ENCODE measurements at places on chromosomes 11 and 22.

GRCh38 chr11:7642747-7643146 lies 30.6 kb downstream of the CYB5R2 start:
- no peak for DNase-seq

DNA sequence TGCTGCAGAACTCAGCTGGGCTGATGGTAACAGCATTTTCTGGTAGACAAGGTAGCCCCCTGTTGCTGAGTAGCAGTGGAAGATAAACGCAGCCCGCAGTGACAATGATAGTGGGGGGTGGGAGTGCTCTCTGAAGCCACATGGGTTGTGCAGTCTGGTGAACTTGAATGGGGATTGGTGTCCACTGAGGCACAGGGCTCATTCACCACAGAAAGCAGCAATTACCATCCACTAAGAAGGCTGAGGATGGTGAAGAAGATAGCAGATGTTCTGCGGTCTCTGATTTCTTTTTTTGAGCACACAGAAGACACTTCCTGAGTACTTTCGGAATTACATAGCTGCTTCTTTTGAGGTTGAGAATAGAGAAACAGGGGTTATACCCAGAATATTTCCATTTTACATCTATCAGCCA lies 150.3 kb downstream of the LRRC4C start:
- no peak for DNase-seq

DNA sequence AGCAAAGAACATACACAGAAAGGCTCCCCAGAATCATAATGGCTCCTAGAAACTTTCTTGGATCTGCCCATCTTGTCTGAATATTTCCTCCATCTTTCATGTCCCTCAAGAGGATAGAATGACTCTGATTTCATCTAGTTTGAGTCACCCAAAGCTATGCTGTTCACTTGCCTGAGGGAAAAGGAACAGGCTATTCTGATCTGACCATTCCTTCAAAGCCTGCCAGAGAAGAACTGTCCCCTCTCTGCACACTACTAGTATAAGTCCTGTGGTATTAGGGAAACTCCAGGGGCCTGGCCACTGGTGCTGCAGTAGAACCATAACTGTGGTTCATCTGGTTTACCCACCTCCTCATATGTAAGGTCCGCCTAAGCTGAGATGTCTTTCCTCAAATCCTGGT lies 2.4 kb upstream of the PATE1 start:
- DNase-seq = no peak

DNA sequence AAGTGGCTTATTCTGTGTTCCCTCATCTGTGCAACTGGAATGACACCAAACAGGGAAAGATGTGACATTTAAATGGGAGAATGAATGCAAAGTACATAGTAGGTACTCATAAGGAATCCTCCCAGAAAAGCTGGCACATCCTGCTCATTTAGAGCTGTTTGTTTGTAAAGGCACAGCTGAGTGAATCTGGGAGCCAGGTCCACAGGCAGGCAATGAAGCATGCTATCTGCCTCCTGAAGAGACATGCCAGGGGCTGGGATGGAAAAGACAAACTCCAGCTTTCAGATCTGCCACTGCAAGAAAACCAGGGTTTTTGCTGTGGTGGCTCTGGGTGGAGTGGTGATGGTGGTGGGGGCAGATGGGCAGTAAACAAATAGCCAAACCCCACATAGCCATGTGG lies 150.1 kb downstream of the TENM4 start:
- no peak for DNase-seq

GRCh38 chr11:59802639-59803176 lies 7.9 kb downstream of the MRPL16 start:
- no peak for DNase-seq

DNA sequence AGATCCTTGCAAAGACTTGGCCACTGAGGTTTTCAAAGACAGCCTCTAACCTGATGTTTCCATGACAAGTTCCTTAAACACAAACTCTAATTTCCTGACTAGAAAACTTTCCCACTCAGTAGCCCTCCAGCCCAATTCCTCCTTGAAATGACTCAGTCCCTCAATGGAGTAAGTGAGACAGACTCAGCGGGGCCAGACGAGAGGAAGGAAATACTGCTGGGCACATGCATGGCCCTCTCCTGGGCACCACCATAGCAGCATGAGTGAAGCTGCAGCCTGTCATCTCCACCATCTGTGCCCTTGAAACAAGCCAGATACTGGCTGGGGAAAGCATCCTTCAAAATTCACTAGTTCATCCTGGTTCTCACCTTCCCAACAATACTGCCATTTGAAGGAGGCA lies 76.2 kb upstream of the GDPD4 start:
- DNase-seq = no peak

- DNase-seq = no peak
Measured at GRCh38 chr11:16775614-16776283, 37.3 kb downstream of the C11orf58 start.

DNA sequence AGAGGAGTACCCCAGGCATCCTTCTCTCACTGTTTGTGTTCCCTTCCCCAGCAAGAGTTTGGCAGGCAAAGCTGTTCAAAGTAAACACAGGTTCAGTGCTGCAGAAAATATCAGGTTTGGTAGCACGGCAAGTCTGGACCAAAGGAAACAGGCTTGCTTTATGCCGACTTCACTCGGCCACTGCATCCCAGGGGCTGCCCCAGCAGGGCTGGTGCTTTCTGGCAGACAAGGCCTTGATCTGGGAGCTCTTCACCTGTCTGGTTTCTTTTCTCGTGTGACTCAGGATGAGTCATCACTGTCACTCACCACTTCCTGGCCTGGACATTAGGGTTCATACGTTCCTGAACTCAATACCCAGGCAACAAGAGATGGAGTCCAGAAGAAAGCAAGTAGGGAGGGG lies 52.6 kb upstream of the NAV2 start:
- no peak for DNase-seq

GRCh38 chr22:48923165-48923865 lies 904.4 kb downstream of the BRD1 start:
- no peak for DNase-seq

DNA sequence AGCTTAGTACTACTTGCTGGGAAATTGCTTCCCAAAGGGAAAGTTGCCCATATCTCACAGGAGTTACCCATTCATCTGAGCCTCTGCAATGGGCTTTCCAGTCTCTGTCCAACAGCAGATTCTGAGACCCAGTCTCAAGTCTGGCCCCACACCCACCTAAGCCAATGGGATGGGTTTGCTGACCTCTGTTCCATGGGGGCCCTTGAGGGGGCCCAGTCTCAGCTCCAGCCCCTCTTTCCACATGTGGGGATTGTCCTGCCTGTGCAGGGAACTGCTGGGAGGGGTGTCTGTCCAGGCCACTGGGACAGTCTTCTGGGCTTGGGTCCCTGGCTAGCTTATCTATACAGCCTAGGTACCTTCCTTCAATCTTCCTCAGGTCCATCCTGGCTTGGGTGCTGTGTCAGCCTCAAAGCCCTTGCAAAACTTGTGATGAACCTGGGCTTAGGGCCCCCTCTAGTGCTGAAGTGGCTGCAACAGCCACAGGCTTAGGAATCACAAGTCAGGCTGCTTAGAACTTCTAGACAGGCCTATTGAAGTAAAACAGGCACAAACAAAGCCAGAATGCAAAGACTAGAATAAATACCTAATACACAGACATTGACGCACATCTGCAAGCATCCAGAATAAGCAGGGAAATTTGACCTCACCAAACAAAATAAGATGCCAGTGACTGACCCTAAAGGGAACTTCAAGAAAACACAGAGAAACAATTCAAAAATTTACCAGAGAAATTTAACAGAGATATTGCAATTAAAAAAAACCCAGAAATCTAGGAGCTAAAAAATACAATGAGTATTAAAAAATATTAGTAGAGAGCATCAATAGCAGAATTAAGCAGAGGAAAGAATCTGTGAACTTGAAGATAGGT lies 11.7 kb upstream of the PATL1 start:
- peak; percentile 31 for DNase-seq

- no peak for DNase-seq
Measured at GRCh38 chr22:27680636-27681035, 120.9 kb downstream of the MN1 start.

GRCh38 chr22:19730198-19730597 lies 6.9 kb downstream of the GP1BB start:
- DNase-seq = no peak

DNA sequence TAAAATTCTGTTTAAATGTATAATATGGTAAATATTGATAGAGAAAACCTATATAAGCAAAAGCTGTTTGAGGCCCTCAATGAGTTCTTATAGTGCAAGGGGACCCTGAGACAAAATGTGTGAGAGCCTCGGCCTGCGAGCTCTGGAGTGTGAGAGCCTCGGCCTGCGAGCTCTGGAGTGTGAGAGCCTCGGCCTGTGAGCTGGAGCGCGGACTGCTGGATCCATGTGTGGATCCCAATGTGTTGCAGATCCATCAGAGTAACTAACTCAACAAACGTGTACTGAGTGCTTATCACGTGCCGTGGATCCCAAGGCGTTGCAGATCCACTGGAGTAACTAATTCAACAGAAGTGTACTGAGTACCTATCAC lies 6.0 kb downstream of the RTL6 start:
- DNase-seq = no peak

GRCh38 chr11:17273668-17274282 lies 2.8 kb upstream of the NUCB2 start:
- no peak for DNase-seq

GRCh38 chr11:11582011-11582701 lies 39.6 kb downstream of the GALNT18 start:
- DNase-seq = no peak

GRCh38 chr22:48683640-48684039 lies 1144.0 kb downstream of the BRD1 start:
- no peak for DNase-seq

GRCh38 chr11:5689551-5689983 lies at the start of gene TRIM22:
TSS of gene TRIM22 (plus strand) at chr11:5689790. CDS start at chr11:5696233, 6,443 bp downstream.
- DNase-seq = no peak

GRCh38 chr22:39098576-39098975 lies 1.5 kb downstream of the APOBEC3H start:
- no peak for DNase-seq

GRCh38 chr22:19430890-19431541 lies 517 bp downstream of the HIRA start:
- DNase-seq = no peak

DNA sequence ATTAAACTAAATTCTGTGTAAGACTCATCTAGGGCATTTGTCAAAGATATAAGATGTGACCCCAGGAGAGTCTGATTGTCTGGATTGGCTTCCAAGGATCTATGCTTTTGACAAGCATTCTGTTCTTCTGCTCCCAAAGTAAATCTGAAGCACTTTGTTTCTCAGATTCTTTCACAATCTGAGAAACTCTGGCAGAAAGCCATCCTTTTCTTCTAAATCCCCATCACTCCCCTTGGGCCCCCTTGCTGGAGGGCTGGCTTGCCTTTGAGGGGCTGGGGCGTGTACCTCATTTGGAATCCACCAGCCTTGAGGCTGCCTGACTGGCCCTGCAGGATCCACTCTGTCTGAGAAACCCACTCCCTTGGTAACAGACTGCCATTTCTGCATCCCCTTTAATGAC lies 173.5 kb upstream of the CTSC start:
- no peak for DNase-seq

- no peak for DNase-seq
Measured at GRCh38 chr22:17114898-17115235, 6.3 kb downstream of the TMEM121B start.

DNA sequence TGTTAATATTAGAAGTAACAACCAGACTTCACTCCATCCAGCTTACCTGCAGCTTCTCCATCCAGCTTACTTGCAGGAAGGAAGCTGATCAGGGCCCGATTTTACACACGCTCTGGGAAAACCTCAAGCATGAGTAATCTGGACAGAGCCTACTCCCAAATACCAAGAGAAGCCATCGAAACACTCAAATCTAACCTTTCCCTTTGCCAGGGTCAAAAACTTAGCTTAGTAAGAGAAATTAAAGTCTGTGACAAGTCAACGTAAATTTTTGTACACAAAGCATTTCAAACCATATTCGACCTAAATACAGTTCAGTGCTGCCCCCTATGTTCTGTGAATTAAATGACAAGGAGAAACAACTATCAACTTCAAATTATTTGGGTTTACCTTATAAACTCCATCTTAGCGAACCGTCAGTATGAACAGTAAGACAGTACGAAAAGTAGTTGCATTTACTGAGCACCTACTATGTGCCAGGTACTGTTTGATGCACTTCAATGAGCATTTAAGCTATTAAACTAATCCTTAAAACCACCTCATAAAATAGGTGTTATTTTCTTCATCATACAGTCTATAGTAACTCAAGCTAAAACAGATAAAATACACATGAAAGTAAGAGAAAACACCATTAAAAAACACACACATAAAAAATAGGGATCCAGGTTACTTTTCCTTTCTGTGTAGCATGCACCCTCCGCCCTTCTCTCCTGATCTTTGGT lies 36.9 kb downstream of the ARFGAP3 start:
- no peak for DNase-seq

DNA sequence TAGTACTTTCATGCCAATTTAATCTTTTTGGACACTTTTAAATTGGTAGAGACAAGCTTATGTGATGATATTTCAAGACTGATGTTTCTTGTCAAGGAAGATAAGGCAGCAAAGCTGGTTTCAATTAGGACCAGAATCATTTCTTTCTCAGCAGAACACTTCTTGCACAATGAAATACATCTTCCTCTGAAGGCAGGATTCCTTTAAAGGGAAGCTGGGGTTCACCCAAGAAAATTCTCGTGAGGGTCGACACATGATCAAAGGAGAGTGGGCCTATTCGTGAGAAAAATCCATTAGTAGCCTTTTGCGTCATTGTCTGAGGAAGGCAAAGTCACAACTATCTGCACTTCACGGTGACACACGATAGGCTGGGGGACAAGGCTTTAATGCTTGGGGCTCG lies 17.6 kb downstream of the TTC12 start:
- no peak for DNase-seq

DNA sequence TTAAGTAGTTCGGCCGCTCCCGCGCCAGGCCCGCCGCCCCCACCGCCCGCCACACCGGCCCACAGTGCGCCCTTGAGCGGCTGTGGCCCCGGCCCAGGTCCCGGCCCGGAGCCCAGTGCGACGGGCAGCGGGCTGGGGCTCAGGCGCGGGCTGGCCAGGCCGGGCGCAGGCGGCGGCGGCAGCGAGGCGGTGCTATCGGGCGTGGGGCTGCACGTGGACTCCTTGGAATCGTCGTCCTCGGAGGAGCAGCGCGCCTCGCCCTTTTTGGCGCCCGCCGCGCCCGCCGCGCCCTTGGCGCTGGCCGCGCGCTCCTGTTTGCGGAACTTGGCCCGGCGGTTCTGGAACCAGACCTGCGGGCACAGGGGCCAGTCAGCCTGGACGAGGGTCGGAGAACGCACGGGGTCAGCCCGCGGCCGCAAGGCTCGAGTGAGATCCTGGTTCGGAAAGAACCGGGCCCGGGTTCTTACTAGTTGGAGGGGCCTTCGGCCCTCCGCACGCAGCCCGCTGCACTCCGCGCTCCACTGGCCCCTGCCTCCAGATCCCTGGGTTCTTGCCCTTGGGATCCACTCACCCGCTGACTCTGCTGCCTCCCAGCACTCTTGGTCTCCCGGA lies 4.0 kb downstream of the PHOX2A start:
- no peak for DNase-seq

DNA sequence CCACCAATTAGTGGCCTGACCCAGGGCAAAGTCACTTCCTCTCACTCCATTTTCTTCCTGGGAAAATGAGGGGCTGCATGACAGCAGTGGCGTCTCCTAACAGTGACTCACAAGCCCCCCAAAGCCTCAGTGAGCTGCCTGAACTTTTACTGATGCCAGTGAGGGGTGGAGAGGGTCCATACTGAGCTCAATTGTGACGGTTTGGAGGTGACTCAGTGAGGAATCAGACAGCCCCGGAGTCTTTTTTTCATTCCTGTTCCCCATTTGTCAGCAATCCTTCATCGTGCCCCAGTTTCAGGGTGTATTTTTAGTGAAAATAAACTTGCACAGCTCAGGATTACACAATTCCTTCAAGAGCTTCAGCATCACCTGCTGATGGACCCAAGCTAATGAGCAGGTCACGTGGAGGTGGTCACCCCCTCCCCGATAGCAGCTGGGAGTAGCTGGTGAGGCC lies 30.1 kb upstream of the RASD2 start:
- no peak for DNase-seq

GRCh38 chr11:57751676-57752253 lies at the start of gene BTBD18:
TSS of gene BTBD18 (minus strand) at chr11:57751819. CDS start at chr11:57751188, 631 bp downstream.
- no peak for DNase-seq
